Muscle of back (tissue), 13 donors: ENCODE measurements at places on chromosomes 5 and 9.
A peak's percentile ranks its signal among the peaks of the same experiment; 100 is the strongest.

DNA sequence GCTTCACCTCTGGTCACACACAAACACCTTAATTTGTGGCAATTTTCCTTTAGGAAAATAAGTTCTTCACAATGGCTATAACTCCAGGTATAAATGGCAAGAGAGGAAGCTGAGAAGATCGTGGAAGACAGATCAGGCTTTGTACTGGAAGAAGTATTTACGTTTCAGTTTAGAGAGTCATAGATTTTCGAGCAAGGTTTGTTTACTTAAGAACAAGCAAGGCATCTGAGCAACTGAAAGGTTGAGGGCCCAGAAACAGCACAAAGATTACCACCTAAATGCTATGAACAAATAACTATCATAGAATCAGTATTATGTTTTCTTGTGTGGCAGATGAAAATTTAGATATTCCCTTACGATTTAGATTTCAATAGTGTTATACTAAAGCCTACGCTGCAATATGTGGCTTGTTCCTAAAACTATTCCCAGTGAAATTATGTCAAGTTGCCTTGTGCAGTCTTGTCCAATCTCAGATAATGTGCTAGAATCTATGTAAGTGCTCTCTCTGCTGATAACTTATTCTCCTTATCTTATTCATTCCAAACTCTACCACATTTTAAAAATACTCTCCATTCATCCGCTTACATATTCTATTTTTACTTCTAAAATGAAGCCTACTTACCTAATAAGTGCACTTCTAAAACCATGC lies 6.7 kb downstream of the SLCO4C1 start:
- no peak for DNase-seq

DNA sequence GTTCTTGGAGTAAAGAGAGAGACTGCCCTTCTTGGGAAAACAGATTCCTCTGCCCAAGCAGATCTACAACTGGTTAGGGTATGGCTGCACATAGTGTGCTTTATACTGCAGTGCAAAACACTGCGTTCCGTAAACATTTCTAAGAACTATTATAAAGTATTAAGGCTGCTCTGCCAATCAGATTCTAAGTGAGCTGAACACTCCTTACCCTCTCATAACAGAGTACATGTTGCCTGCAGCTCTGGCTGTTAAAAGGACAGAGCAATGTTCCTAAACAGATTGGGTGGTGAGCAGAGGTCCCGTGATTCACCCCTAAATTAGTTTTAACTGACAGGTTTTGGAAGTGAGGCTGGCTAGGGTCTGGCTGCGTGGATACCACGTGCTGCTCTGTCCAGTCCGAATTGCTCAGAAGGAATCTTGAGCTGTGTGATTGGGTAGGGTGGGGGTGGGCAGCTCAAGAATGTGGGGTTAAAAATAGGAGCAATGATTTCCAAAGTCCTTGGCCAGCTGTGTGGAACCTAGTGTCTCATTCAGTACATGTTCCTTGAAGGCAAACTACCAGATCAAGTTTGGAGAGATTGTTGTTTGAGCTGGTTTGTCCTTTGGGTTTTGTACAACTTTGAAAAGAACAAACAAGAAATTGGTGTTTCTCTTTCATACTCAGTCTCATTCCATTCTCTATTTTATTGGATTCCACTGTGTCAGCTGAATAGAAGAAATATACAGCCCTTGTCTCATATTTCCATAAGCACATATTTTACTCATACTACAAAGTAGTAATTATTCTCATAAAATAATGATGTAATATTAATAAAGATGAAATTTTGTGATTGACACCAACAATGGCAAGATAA lies 497.6 kb upstream of the CD180 start:
- DNase-seq = peak; percentile 70

GRCh38 chr5:172150514-172151425 lies 37.3 kb downstream of the STK10 start:
- no peak for DNase-seq

- DNase-seq = no peak
Measured at GRCh38 chr5:115096034-115096769, 73.5 kb downstream of the TRIM36 start.

- no peak for DNase-seq
Measured at GRCh38 chr5:178273665-178274541, 41.3 kb upstream of the PHYKPL start.

GRCh38 chr5:7753181-7753580 lies 97.8 kb downstream of the CFAP90 start:
- DNase-seq = no peak

- DNase-seq = no peak
Measured at GRCh38 chr9:105195259-105195658, 49.2 kb upstream of the SLC44A1 start.

GRCh38 chr5:71903808-71904207 lies 184.7 kb downstream of the CARTPT start:
- DNase-seq = no peak

GRCh38 chr5:130104895-130105688 lies 200.8 kb downstream of the CHSY3 start:
- DNase-seq = peak; percentile 35

- no peak for DNase-seq
Measured at GRCh38 chr5:37103302-37103701, 145.9 kb downstream of the CPLANE1 start.

DNA sequence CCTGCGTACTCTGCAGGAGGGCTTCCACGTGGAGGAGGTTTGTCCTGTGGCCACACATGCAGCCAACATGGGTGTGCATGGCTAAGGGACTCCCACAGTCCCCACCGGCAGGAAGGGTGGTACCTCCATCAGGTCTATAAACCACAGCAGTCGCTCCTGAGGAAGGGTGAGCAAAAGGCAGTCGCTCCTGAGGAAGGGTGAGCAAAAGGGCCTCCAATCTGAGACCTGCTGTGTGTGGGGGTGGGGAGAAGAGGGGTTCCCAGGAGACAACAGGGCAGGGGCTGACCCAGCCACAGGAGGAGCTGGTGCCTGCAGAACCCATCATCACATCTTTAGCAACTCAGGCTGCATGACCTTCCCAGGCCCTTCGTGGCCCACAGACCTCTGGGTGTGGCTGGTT lies 30.3 kb upstream of the AKNA start:
- DNase-seq = no peak

- DNase-seq = no peak
Measured at GRCh38 chr5:15529821-15530220, 29.8 kb downstream of the FBXL7 start.

- no peak for DNase-seq
Measured at GRCh38 chr5:147855774-147856069, 22.8 kb upstream of the SCGB3A2 start.

- DNase-seq = no peak
Measured at GRCh38 chr5:143748516-143748915, 63.4 kb upstream of the HMHB1 start.

DNA sequence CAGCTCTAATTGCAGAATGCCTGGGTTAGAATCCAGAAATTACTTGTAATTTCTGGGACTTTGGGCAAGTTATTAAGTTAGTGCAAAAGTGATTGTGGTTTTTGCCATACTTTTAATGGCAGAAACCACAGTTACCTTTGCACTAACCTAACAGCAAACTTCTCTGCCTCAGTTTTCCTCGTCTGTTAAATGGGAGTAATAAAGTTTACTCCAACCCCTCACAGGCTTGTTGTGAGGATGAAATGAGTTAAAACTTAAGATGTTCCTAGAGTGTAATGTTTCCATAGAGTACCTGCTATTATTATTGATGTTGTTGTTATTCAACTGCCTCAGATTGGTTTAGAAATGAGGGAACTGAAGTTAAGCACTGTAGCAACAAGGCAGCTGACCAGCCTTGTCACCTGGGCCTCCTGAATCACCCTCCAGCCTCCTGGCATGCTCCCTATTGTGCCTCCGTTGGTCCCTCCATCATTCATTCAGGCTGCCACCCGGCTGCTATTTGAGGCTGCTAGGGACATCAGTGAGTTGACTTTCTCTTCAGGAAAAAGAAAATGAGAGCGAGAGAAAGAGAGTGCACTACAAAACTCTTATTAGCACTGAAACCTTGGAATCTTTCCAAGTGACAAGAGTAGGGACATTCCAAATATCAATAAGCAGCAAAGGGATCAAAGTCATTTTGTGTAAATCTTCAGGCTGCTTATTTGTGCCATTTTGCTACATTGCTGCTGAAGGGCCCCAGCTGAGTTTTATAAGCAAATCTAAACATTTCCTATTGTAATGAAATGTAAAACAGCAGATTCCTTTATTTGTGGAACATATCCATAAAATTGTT lies 66.5 kb upstream of the TTC23L start:
- no peak for DNase-seq

- DNase-seq = no peak
Measured at GRCh38 chr5:137366526-137366925, 132.6 kb downstream of the SPOCK1 start.

DNA sequence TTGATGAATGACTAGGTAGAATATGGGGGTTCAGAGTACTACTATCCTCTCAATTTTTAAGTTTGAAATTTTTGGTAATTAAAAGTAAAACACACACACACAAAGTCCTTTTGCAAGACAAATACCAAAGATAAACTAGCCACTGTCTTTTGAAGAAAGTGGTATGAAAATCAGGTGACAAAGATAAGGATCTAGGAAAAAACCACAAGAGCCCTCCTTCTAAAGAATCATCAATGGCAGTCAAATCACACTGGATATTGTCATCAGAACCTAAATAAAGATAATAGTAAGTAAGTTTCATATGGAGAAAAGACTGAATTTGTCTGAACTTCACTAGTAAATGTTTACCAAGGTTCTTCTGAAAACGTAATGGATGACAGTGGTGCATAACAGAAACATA lies 30.5 kb upstream of the HK3 start:
- no peak for DNase-seq

DNA sequence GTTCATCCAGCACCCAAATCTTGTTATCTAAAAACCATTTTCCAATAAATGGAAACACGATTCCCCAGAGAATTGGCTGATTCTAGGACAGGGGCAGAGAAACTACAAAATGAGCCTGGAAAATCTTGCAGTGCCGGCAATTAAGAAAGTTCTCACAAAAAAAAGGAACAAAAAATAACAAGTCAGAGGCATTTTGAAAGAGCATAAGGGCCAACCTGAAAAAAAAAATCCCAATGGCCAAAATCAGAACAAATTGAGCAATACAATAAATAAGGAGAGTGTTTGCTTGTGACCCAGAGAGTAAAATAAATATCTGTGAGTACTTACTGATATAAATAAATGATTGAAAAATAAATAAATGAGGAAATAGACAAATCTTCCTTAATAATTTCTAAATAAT lies 55.1 kb upstream of the S1PR3 start:
- no peak for DNase-seq

- no peak for DNase-seq
Measured at GRCh38 chr5:54571462-54571861, 53.9 kb downstream of the SNX18 start.

DNA sequence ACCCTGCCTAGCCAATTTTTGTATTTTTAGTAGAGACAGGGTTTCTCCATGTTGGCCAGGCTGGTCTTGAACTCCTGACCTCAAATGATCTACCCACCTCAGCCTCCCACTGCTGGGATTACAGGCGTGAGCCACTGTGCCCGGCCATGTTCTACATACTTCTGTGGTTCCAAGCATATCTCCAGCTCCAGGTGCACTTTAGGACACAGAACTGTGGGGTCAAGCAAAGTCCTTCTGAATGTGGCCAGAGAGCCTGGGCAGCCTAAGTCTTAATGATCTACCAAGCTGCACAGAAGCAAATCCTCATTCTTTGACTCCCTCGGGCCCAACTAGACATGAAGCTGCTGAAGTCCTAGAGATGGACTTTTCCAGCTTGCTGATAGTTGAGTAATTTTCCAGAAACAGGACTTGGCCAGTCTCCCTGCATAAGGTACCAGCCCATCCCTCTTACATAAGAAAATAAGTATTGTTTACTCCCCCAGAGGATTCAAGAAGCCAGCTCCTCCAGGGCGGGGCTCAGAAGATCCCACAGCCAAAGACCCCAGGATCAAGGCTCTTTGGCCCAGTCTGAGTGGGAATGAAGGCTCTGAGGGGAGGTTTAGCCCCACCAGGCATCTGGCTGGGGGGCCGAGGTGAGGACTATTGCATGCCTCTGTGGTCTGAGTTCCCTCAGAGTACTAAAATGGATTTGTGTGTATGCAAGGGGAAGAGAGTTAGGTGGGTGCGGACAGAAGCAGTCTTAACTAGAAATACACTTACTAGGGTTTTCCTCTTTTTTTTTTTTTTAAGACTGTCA lies 8.7 kb downstream of the CLTB start:
- peak; percentile 46 for DNase-seq

DNA sequence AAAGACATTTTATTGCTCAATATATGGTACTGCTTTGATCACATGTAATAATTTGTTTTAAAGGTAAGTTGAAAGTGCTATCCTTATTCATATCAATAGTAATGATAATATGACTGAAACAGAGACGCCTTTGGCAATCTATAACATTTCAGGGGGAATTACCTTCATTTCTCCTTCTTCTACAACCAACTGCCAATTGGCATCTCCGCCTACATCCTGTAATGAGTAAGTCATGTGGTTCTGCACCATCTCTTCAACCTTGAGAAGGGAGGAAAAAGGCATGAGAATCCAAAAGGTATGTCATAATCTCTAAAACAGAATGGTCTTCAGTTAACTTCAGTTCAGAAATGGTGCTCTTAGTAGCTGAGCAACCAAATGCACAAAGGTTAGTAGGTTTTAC lies 52.4 kb downstream of the HMGCR start:
- DNase-seq = no peak

GRCh38 chr5:118407958-118408357 lies 580.4 kb downstream of the DTWD2 start:
- DNase-seq = no peak

DNA sequence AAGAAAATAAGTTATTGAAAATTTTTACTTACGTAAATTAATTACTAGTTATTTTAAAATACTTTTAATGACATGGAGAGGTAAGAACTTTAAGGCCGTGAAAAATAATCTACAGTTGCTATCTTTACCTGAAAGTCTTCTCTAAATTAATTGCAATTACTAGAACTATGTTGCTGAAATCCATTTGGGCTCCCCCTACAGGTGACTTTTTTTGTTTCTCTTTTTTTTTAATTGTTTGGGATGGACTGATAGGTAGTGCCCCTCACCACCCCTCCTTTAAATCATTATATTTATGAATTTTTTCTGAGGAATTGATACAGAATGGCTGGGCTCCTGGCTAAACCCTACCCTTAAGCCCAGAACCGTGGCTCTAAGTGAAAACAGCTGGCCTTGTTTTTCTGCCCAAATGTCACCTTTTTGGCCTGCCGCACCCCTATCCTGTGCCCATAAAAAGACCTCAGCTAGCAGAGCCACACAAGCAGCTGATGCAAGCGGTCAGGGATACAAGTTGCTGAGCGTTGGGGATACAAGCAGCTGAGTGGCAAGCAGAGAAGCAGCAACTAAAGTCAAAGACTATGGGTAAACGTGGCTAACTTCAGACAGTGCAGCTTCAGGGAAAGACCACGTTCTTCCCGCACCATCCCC lies 315.2 kb upstream of the ACO1 start:
- no peak for DNase-seq

DNA sequence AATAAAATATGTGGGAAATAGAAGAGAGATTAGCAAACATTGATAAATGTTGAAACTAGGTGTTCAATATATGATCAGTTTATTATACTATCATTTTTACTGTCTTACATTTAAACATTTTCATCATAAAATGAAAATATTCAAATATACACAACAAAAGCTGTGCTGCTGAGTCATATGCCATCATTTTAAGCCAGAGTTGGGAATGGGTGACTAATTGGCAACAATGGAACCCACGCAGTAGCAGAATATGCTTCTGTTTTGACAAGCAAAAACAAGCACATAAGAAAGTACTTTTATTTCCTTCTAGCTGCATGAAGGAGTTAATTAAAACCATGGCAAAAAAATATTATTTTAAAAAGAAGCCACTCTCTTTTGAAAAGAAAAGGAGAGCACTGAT lies 340.0 kb upstream of the EDIL3 start:
- no peak for DNase-seq
